Activated CD8-positive, alpha-beta memory T cell treated with anti-CD3 and anti-CD28 coated beads, Interleukin-2, amount 50 U/mL, for 4 hours (primary cell): ENCODE measurements at places on chromosomes 7 and 10.

DNA sequence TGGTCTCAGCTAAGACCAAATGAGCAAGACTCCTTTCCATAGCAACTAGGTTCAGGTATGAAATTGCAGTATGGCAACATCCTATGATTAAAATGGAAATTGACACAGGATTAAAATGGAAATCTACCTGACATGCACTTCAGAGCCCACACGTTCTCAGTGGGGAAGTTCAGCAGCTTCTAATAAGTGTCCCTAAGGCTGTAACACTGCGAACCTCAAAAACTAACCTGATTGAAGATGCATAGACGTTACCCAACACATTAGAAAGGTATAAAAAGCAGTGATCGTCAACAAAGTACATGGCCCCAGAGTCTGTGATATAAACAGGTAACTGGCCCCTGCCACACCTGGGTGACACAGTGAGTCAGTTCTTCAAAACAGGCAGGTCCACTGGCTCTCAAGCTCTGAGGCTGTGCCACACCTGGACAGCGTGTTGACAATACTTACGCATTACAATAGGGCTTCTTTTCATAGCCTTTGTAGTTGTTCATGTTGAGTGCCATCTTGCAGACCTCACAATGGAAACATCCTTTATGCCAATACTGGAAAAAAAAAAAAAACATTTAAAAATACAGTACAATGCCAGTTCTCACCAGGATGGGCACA, 274.9 kb upstream of the NEBL start:
- DNase-seq: no peak

DNA sequence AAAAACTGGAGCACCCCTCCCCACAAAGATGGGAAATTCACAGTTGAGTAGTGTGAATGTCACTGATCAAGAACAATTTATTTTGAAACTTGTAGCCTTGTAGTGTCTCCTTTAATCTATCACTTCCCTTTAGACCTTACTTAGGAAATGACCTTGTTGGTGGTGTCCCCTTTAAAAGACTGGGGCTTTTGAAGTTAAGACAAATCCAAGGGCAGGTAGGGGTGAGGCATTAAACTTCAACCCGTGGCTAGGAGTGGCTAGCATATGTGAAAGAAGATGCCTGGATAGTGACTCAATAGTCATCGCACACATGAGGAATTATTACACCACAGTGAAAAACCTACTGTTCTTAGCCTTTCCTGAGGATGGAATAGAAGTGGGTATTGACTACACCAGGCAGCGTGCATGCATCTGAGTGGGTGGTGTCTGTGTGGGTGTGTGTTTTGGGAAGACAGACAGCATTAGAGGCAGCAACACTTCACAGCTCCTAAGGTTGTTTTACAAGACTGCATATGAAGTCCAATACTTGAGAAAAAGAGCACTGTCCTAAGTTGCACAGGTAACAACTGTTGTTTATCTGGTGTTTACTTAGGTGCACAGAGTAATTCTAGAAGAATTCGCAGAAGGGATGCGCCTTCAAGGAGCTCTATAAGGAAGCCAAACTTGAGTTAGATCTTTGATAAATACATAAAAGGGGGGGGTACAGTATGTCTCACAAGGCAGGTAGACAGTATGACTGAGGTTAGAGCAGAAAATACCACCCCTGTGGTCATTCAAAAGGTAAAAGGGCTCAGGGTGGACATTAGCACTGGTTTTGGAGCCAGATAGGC, 32.9 kb downstream of the ABLIM1 start:
- DNase-seq: no peak

- DNase-seq: no peak
Measured at GRCh38 chr10:95253007-95253406, 37.8 kb downstream of the PDLIM1 start.

GRCh38 chr10:77949167-77949566, 22.6 kb upstream of the DLG5 start:
- DNase-seq: no peak

DNA sequence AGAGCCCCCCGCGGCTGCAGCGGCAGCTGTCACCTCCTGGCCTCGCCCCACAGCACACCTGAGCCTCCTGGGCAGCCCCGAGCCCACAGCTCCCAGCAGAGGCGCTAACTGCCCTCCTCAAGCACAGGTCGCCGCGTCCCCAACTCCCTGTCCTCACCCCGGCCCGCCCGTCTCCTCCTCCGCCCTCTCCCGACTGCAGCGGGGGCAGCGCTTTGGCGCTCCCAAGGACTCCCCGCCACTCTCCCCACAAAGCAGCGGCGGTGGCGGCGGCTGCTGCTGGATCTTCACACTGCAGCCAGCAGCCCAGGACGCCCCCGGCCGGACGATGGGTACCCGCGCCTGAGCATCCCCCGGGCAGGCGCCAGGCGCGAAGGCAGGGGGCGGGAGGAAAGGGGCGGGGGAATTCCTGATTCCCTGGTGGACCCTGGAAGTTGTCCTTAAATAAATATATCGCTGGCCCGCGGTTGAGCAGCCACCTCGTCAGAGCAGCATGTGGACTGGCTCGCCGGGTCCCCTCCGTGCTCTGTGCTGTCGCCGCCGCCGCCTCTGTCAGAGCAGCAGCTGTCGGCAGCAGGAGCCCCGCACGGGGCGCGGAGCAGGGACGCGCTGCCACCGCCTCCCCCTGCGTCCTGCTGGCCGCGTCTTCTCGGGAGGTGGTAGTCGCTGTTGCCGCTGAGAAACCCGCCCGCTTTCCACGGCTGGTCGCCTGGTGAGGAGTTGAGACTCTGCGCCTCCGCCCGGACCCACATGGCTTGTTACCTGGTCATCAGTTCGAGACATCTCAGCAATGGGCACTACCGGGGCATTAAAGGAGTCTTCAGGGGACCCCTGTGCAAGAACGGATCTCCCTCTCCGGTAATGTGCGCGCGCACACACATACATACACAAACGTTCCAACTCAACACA, at the start of gene ZNF804B:
TSS of gene ZNF804B (plus strand) at position 471 of the 906 bp plus-strand sequence. CDS start at position 748, 277 bp downstream.
- DNase-seq: no peak

DNA sequence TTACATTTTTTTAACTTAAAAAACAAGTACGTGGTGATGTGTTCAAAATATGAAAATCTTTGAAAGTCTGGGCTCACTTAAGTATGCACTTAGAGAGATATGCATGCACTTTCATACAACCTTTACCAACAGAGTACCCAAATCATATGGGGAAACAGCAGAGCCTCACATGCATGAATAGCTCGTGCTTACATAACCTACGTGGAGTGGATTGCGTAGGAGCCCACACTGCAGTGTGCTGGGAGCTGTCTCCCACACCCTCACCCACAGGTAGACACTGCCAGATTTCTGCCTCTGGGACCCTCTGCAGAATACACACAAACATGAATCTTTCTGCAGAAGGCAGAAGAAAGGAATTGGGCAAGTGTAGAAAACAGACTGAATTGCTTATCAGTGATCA, 581 bp downstream of the CLCN1 start:
- DNase-seq: no peak

- DNase-seq: no peak
Measured at GRCh38 chr7:115122388-115122787, 200.5 kb downstream of the MDFIC start.

GRCh38 chr7:93212881-93213280, 13.4 kb downstream of the HEPACAM2 start:
- DNase-seq: no peak

GRCh38 chr10:125144693-125145623, 15.4 kb downstream of the CTBP2 start:
- DNase-seq: no peak
